ENCODE measurements at places on chromosomes 12 and 14.

DNA sequence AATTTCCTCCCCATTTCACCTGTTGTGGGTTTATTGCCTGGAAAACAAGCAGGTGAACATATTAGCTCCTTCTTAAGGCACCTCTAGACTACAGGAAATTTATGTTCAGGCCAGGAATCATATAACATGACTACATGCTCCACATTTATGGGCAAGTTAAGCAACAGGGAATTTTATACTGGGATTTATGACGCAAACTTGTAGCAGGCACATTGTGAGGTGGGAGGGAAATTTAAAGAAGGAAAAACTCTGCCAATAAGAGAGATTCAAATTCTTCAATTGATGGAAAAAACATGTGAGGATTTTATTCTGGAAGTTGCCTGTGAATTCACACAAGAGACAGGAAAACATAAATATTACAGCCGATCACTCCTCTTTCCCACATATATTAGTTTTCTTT is 93.9 kb downstream of the TBC1D30 start:
- no peak for DNase-seq

DNA sequence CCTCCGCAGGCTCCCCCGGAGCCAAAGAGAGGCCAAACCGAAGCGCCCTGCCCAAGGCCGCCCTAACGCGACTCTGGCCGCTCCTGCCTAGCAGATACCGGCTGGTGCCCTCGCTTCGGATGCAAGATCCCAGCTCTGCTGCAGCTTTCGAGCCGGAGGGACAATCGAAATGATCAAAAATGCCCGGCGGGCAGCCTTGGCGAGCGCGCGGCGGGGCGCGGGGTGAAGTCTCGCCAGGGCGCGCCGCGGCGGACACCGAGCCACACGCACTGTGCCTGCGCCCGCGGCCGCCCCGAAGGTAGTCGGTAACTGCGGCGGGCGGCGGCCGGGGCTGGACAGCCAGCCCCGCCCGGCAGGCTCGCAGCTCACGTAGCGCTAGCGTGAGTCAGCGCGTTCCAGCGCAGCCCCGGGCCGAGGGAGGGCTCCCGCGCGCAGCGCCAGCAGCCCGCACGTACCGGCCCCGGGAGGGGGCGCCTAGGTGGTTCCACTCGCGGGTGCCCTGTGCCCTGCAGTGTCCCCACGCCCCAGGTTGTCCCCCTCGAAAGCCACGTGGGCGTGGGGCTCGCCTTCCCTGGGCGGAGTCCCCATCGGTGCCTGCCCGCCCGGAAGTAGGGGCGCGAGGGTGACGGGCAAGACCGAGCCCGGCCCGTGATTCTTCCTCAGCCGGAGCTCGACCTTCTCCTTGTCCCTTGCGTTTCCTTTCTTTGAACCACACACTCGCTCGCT is 109.2 kb upstream of the EGLN3 start:
- DNase-seq: peak; percentile 37

DNA sequence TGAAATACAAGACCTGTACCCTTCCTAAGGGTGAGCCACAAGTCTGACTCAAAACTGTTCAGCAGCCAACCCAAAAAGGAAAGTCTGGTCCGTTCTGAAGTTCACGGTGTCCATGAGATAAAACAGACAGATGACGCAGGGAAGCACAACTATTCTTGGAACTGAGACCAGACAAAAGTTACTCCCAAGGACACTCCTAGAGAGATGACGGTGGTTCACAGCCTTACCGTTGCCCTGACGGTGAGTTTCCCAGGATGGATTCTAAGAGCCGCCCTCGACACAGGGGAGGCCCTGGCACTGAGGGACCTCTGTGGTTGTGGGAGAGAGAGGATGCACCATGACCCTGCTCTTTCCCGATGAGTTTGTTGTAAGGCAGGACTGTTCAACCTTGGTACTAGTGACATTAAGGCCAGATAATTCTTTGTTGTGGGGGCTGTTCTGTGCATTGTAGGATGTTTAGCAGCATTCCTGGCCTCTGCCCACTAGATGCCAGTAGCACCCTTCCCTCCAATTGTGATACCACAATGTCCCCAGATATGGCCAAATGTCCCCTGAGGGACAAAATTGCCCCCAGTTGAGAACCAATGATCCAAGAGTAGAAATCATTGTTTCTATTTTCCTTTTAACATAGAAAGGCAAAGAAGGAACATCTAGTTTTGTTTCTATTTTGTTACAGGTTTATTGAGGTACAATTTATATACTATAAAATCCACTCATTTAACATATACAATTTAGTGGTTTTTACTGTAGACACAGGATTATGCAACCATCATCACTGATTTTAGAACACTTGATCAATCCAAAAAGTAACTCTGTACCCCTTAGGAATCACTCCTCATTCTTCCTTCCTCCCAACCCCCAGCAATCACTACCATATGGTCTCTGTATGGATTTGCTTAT is 23.0 kb downstream of the OR10P1 start:
- no peak for DNase-seq

DNA sequence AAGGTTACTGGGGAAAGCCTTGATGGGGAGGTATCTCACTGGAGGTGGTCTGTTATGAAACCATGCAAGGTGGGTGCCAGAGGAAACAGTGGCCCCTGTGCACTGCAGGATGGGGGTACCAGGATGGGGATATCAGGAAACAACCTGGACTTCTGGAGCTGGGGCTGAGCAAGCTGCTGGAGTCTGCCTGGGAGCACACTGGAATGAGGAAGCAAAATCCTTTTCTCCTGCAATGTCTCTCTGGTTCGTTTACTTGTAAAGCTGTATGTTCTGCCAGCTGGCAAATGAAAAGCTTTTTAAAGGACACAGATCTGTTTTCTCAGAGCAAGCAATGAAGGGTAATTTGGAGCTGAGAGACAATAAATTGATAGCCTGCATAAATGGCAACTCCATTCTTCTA is 23.2 kb upstream of the SERPINA1 start:
- DNase-seq: no peak

GRCh38 chr14:75368333-75368732 is 59.5 kb upstream of the JDP2 start:
- DNase-seq: no peak

- no peak for DNase-seq
These were observed 136.5 kb downstream of the TGFB3 start for GRCh38 chr14:75845136-75845804.

DNA sequence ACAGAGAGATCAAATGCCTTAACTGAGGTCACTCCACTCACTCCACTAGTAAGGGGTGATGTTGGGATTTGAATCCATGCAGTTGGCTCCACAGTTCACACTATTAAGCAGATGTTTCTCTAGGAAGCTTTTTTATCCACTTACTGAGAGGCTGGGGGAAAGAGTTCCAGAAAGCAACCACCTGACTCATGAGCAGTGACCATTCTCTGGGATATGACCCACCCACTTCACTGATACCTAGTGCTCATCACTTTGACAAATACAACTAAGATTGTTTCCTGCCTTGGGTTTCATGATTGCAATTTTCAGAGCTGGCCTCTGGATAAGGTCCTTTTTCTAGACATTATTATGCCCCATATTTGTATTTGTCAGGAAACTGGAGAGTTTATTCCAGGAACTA is 152.1 kb upstream of the PLEKHG7 start:
- DNase-seq: no peak

- DNase-seq: no peak
These were observed 74.6 kb upstream of the PARP11 start for GRCh38 chr12:3947781-3948180.

DNA sequence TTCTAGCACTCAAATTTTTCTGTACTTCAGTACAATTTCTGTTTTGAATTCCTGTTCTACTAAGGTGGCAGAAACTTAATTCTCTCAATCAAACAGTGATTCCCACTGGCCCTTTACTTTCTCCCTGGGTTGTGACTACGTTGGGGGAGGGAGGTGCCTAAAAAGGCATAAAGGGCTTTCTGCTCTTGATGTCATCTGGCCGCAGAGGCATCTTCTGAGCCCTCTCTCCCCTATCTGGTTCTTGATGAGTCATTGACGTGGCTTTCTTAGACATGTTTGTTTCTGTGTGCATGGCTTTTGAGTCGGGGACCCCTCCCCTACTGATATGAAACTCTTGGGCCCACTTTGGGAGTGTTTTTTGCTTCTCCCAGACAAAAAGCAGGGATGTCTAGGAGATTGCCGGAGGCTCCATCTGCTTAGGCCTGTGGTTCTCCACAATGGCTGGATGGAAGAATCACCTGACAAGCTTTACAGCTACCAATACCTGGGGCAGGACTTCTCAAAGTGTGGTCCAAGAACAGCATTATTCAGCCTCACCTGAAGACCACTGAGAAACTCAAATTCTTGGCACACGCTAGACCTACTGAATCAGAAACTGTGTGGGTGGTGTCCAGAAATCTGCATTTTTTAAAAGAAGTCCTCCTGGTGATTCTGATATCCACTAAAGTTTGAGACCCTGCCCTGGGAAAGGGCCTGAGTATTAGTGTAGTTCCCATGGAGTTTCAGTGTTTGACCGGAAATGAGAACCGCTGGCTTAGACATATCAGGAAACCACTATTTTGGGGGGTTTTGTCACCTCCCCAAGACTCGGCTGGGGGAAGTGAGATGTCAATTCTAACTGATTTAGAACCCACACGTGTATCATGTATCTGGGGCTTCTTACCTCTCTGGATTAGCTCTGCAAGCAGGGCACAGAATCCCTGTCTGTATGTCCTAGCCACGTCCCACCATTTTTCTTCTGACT is 395.7 kb upstream of the PDE3A start:
- DNase-seq: no peak

GRCh38 chr12:2645460-2645859 is 149.3 kb upstream of the FKBP4 start:
- DNase-seq: no peak

DNA sequence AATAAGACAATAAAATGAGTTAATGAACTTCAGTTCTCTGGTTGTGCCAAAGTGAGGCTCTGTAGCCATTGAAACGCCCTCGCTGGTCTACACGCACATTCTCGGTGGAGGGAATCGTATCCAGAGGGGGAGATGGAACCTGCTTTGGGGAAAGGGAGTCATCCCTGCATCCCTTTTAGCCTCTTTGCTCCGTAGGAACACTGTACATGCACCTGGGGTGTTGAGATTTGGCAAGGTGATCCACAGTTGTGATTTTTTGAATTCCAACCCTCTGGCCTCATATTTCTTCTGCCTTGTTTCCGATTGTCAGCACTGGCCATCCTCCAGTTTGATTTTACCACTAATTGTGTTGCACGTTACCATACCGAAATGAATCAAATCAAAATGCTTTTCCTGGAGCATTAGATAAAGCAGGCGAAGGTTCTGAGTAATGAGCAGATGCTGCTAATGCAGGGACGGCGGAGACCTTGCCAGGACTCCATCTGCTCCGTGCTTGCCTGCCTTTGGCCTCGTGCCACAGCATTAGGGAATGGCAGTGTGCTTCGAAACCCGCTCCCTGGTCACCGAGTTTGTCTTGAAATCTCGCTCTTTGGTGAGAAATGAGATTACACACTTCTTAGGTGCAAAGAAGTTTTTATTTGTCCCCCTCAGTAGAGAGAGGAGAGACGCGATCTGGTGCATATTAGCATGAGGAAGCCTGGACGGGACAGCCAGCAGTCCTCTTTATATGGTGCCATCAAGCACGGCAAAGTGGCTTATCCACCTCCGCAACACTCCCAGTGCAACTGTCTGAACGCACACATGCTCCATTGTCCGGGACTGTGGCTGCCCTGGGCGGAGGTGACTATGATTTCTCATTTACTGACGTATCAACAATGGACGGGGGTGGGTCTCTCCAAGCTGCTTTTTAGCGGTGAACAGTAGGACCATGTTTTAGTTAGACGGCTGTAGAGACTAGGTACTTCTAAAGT is 59.1 kb downstream of the FBXW8 start:
- no peak for DNase-seq

DNA sequence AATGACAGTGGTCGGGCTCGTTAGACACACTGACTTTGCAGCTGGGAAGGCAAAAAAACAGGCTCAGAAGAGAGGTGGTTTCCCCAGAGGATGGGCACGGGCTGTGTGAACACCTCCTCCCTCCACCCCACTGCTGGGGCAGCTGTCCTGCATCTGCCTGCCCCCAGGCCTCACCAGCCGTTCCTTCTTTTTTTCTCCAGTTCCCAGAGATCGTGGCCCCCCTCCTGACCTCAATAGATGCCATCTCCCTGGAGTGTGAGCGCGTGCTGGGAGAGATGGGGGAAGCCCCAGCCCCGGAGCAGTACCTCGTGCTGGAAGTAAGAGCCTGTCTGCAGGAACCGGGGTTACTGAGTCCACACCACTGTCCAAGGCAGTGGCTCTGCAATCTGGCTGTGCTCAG is 17.4 kb downstream of the MVK start:
- DNase-seq: no peak

DNA sequence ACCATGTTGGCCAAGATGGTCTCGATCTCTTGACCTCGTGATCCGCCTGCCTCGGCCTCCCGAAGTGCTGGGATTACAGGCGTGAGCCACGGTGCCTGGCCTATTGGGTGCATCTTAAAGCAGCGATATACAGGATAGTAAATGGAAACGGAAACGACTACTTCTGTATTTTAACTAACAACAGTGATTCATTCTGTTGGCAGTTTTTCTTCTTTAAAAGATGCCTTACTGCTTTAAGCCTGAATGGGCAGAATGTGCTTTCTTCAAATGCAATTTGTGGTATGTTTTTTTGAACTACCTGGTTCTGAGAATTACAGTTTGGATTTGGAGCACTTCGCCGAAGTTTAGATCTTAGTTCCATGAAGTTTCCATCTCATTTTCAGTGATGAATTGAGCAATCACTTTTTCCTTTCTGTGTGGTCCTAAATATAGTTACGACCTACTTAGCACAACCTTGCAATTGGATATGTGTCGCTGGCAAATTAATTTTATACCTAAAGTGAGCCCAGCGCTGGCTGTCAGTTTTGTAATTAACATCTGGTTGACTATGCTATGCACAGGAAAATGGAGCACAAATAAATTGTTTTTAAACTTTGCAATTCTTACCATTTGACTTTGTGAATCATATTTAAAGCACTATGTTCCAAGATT is 53.6 kb upstream of the EIF5 start:
- DNase-seq: no peak

- no peak for DNase-seq
These were observed 83.0 kb upstream of the LGR5 start for GRCh38 chr12:71356569-71356968.

- no peak for DNase-seq
These were observed 18.3 kb downstream of the AEBP2 start for GRCh38 chr12:19457561-19457960.

GRCh38 chr14:99579903-99580571 is 24.0 kb downstream of the CCDC85C start:
- no peak for DNase-seq

GRCh38 chr12:41121374-41121773 is 66.7 kb upstream of the PDZRN4 start:
- DNase-seq: no peak

GRCh38 chr12:124365726-124366430 is 71.0 kb downstream of the RFLNA start:
- DNase-seq: no peak

GRCh38 chr12:93287149-93287548 is 90.6 kb upstream of the NUDT4 start:
- DNase-seq: no peak
